ENCODE measurements at places on chromosomes 5 and 9. TPM values are rescaled to one million over a fixed set of nuclear protein-coding genes. Genes with fewer than 3 reads are reported as not detected.

- no peaks in the 10 kb centered on the region for H3K4me1 ChIP-seq
- no peak for DNase-seq
- no peaks in the 10 kb centered on the region for H3K36me3 ChIP-seq
- no peaks in the 10 kb centered on the region for H3K27me3 ChIP-seq
Observed at GRCh38 chr9:38641985-38642864, 21.8 kb upstream of the ANKRD18A start.

GRCh38 chr9:20642045-20642444 lies 19.7 kb upstream of the MLLT3 start:
- no peaks in the 10 kb centered on the region for H3K27me3 ChIP-seq
- no peak for DNase-seq
- H3K4me1 ChIP-seq = no peaks in the 10 kb centered on the region
- no peak overlapping the region for H3K4me3 ChIP-seq
- H3K36me3 ChIP-seq = no peaks in the 10 kb centered on the region

Gene DMXL1
- total RNA-seq = 50.8 TPM

Gene GPX3
- 694 TPM for total RNA-seq

DNA sequence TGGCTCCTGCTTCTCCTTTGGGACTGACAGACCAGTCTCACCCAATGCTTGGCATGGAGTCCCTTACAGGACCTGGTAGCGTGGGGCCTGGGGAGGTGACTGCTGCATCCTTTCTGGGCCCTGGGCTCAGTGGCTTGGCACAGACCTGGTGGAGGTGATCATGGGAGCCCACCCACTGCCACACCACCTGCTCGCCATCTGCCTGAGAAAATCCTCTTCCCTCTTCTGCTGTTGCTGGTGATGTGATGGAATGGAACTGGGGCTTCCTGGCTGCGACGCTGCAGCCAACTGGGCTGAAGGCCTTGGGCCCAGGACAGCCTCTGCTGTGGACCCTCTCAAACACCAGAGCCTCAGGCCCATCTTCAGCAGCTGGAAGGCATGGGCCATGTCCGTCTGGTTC lies 122.5 kb upstream of the PANK3 start:
- H3K36me3 ChIP-seq = no peaks in the 10 kb centered on the region
- no peak overlapping the region for H3K27ac ChIP-seq
- no peaks in the 10 kb centered on the region for H3K27me3 ChIP-seq
- H3K4me1 ChIP-seq = no peaks in the 10 kb centered on the region
